ENCODE measurements at places on chromosomes 1 and 21.
A peak's percentile ranks its signal among the peaks of the same experiment; 100 is the strongest.

DNA sequence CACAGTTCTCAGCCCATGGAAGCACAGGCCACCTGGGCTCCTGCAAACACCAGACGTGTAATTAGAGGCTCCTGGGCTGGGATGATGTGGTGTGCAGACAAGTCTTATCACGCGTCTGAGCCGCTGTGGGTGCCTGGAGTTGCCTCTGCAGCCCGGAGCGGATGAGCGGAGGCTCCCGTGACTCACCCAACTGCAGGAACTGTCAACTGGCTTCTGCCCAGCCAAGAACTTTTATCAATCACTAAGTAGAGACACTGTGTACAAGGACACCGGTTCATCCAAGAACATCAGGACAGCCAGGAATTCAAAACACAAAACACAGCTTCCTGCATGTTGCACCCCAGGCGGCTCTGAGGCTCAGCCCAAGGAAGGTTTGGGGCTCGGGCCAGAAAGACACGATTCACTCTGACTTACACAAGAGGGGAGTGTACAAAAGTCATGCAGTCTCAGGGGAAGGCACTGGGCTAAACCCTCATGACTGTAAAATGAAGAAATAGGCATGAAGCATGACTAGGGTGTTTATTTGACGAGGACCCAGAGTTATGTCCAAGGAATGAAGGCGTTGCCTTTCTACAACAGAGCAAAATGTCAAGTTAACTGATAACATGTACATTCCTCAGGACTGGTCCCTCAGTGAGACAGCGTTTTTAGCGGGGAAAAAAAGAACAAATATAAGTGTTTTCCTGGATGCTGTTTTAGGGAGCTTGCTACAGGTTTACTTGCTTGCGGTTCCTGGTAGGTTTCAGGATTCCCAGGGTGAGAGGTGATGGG lies 21.1 kb downstream of the ERRFI1 start:
- no peak overlapping the region for H3K4me3 ChIP-seq
- no peak for DNase-seq
- H3K4me1 ChIP-seq, result peaks cover 4% of the 10 kb centered on the region
- no peaks in the 10 kb centered on the region for H3K27me3 ChIP-seq

DNA sequence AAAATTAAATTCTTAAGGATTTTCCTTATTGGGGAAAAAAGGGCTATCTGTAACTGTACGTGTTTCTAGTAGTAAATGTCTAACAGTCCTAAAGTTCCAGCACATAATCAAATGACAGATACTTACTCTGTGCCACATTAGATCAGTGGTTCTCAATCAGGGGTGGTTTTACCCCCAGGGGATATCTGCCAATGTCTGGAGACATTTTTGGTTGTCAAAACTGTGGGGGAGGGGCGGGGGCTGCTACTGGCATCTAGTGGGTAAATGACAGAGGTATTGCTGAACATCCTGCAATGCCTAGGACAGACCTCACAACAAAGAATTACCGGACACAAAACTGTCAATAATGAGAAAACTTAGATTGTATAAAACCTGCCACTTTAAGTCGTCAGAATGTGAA lies 33.4 kb upstream of the PTPRC start:
- no peak overlapping the region for H3K4me3 ChIP-seq
- no peaks in the 10 kb centered on the region for H3K27me3 ChIP-seq
- H3K27ac ChIP-seq, result no peak overlapping the region
- H3K36me3 ChIP-seq, result no peaks in the 10 kb centered on the region

GRCh38 chr21:29334717-29335428 lies 36.2 kb downstream of the BACH1 start:
- H3K27ac ChIP-seq, result no peak overlapping the region
- no peaks in the 10 kb centered on the region for H3K27me3 ChIP-seq
- no peak for DNase-seq
- H3K4me1 ChIP-seq, result no peaks in the 10 kb centered on the region

- H3K27ac ChIP-seq, result no peak overlapping the region
- peaks cover 15% of the 10 kb centered on the region for H3K4me1 ChIP-seq
- no peaks in the 10 kb centered on the region for H3K27me3 ChIP-seq
- peaks cover 2% of the 10 kb centered on the region for H3K36me3 ChIP-seq
- no peak overlapping the region for H3K4me3 ChIP-seq
- DNase-seq, result no peak
Measured at GRCh38 chr1:26996024-26996423, 2.5 kb downstream of the TRNP1 start.

DNA sequence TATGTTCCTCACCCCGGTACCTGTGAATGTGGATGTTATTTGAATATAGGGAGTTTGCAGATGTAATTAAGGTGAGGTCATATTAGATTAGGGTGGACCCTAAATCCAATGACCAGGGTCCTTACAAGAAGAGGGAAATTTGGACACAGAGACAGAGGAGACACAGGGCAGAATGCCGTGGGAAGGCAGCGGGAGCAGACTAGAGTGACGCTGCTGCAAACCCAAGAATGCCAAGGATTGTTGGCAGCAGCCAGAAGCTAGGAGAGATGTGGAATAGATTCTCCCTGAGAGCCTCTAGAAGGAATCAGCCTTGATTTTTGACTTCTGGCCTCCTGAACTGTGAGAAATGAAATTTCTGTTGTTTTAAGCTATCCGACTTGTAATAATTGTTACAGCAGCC lies 53.6 kb downstream of the SPATA46 start:
- no peak overlapping the region for H3K27ac ChIP-seq
- H3K4me1 ChIP-seq, result no peaks in the 10 kb centered on the region
- no peaks in the 10 kb centered on the region for H3K27me3 ChIP-seq

- peaks cover 1% of the 10 kb centered on the region for H3K27me3 ChIP-seq
- H3K27ac ChIP-seq, result no peak overlapping the region
- H3K36me3 ChIP-seq, result no peaks in the 10 kb centered on the region
- H3K4me3 ChIP-seq, result no peak overlapping the region
- H3K4me1 ChIP-seq, result no peaks in the 10 kb centered on the region
- DNase-seq, result no peak
Measured at GRCh38 chr21:37891972-37892371, 24.3 kb downstream of the KCNJ6 start.

- no peak overlapping the region for H3K4me3 ChIP-seq
- DNase-seq, result no peak
- H3K27me3 ChIP-seq, result no peaks in the 10 kb centered on the region
- peaks cover 17% of the 10 kb centered on the region for H3K4me1 ChIP-seq
Measured at GRCh38 chr1:226650236-226650841, 88.7 kb downstream of the ITPKB start.

- no peaks in the 10 kb centered on the region for H3K4me1 ChIP-seq
- H3K27ac ChIP-seq, result no peak overlapping the region
- no peak overlapping the region for H3K4me3 ChIP-seq
Measured at GRCh38 chr1:215842905-215843304, 275.8 kb downstream of the KCTD3 start.

DNA sequence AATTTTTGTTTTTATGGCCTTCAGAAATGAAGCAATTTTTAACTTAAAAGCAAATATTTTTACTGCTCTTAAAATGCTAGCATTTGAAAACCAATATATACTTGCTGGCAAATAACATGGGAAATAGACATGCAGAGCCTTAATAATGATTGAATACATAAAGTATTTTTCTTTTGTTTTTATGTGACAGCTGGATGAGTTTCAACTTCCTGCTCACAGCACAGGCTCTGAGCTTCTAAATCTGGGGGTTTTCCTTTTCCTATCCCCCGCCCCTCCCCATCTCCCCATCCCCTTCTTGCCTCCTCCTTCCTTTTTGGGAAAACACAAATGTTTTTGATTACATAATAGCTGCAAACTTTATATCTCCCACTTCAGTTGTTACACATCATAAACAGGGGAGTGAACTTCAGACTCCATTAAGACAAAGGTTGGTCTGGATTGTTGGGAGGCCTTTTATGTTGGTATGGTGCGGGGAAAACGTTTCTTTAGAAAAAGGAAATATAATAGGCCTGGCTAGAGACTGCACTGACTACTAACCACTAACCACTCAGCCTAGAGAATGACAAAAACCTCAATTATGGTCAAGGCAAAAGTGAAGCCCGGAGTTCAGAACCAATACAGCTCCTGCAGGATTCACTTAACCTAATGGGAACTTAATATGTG lies 116.1 kb upstream of the GORAB start:
- H3K27ac ChIP-seq, result no peak overlapping the region
- no peaks in the 10 kb centered on the region for H3K27me3 ChIP-seq
- H3K4me3 ChIP-seq, result no peak overlapping the region
- no peak for DNase-seq
- H3K36me3 ChIP-seq, result no peaks in the 10 kb centered on the region

- H3K27ac ChIP-seq, result no peak overlapping the region
- no peaks in the 10 kb centered on the region for H3K4me1 ChIP-seq
- peak; percentile 74 for DNase-seq
- no peak overlapping the region for H3K4me3 ChIP-seq
Measured at GRCh38 chr1:204398197-204399125, 13.2 kb downstream of the PPP1R15B start.

GRCh38 chr1:67653304-67653703 lies 31.7 kb upstream of the GADD45A start:
- no peaks in the 10 kb centered on the region for H3K36me3 ChIP-seq
- no peak for DNase-seq
- H3K4me1 ChIP-seq, result no peaks in the 10 kb centered on the region
- H3K27me3 ChIP-seq, result no peaks in the 10 kb centered on the region

DNA sequence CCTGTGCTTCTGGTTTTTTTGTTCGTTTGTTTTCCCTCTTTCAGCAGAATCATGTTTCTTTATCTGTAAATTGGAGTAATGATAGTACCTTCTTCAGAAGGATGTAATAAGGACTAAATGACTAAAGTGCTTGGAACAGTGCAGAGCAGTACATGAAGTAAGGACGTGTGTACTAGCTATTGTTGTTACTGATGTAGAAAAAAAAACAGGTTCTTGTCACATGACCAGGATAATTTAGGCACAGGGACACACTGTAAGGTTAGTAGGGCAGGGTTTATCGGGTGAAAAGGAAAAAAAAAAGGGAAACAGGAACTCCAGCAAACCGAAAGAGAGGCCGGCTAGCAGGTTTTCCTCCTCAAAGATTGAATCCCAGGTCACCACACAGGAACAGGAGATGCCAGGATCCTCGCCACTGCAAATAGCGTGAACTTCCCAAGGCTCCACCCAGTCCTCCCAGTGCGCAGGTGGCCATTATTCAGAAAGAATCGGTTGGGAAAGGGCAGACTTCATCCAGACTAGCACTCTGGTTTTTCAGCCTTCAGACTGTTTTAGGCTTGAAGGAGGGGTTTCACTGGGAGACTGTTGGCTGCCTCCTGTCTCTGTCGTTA lies 63.8 kb upstream of the PRRC2C start:
- no peak for DNase-seq
- peaks cover 2% of the 10 kb centered on the region for H3K4me1 ChIP-seq
- H3K4me3 ChIP-seq, result no peak overlapping the region
- no peaks in the 10 kb centered on the region for H3K36me3 ChIP-seq
- no peaks in the 10 kb centered on the region for H3K27me3 ChIP-seq

- H3K36me3 ChIP-seq, result no peaks in the 10 kb centered on the region
- H3K4me3 ChIP-seq, result peak overlapping the region; percentile 51
- no peak for DNase-seq
Measured at GRCh38 chr21:31873696-31874599, 1.1 kb downstream of the HUNK start.

- H3K27me3 ChIP-seq, result no peaks in the 10 kb centered on the region
- DNase-seq, result no peak
- no peaks in the 10 kb centered on the region for H3K36me3 ChIP-seq
- H3K4me1 ChIP-seq, result no peaks in the 10 kb centered on the region
Measured at GRCh38 chr21:35873441-35873840, 186.9 kb downstream of the SETD4 start.

- H3K4me1 ChIP-seq, result no peaks in the 10 kb centered on the region
- DNase-seq, result no peak
- no peaks in the 10 kb centered on the region for H3K27me3 ChIP-seq
Measured at GRCh38 chr21:31725202-31725839, 6.6 kb downstream of the SCAF4 start.

- H3K36me3 ChIP-seq, result no peaks in the 10 kb centered on the region
- H3K4me1 ChIP-seq, result peaks cover 3% of the 10 kb centered on the region
- no peak overlapping the region for H3K27ac ChIP-seq
- DNase-seq, result no peak
- no peak overlapping the region for H3K4me3 ChIP-seq
- no peaks in the 10 kb centered on the region for H3K27me3 ChIP-seq
Measured at GRCh38 chr21:37671381-37671780, 244.9 kb downstream of the KCNJ6 start.

GRCh38 chr1:116574581-116575291 lies 3.9 kb upstream of the CD58 start:
- H3K4me3 ChIP-seq, result no peak overlapping the region
- H3K36me3 ChIP-seq, result 0 out of 2 replicates have a peak, but pooled peaks cover 3% of the 10 kb centered on the region
- no peaks in the 10 kb centered on the region for H3K27me3 ChIP-seq
- H3K27ac ChIP-seq, result no peak overlapping the region
- no peak for DNase-seq
- peaks cover 1% of the 10 kb centered on the region for H3K4me1 ChIP-seq

GRCh38 chr21:25025596-25025995 lies 581.7 kb downstream of the MRPL39 start:
- H3K27ac ChIP-seq, result no peak overlapping the region
- no peak for DNase-seq
- H3K4me1 ChIP-seq, result no peaks in the 10 kb centered on the region

- H3K4me3 ChIP-seq, result no peak overlapping the region
- H3K4me1 ChIP-seq, result no peaks in the 10 kb centered on the region
- no peak overlapping the region for H3K27ac ChIP-seq
Measured at GRCh38 chr1:165408518-165408917, 36.4 kb downstream of the RXRG start.

- H3K4me3 ChIP-seq, result no peak overlapping the region
- H3K27ac ChIP-seq, result no peak overlapping the region
- H3K27me3 ChIP-seq, result no peaks in the 10 kb centered on the region
- no peaks in the 10 kb centered on the region for H3K36me3 ChIP-seq
- no peaks in the 10 kb centered on the region for H3K4me1 ChIP-seq
Measured at GRCh38 chr1:70072231-70072751, 133.1 kb downstream of the LRRC40 start.

- no peaks in the 10 kb centered on the region for H3K27me3 ChIP-seq
- no peak for DNase-seq
- no peaks in the 10 kb centered on the region for H3K36me3 ChIP-seq
- no peak overlapping the region for H3K4me3 ChIP-seq
- no peak overlapping the region for H3K27ac ChIP-seq
Measured at GRCh38 chr1:79694241-79694640, 687.7 kb upstream of the ADGRL4 start.

- no peak overlapping the region for H3K4me3 ChIP-seq
- H3K27ac ChIP-seq, result no peak overlapping the region
- H3K27me3 ChIP-seq, result no peaks in the 10 kb centered on the region
- no peaks in the 10 kb centered on the region for H3K4me1 ChIP-seq
- H3K36me3 ChIP-seq, result no peaks in the 10 kb centered on the region
Measured at GRCh38 chr1:188466539-188466938, 1637.8 kb downstream of the PLA2G4A start.

DNA sequence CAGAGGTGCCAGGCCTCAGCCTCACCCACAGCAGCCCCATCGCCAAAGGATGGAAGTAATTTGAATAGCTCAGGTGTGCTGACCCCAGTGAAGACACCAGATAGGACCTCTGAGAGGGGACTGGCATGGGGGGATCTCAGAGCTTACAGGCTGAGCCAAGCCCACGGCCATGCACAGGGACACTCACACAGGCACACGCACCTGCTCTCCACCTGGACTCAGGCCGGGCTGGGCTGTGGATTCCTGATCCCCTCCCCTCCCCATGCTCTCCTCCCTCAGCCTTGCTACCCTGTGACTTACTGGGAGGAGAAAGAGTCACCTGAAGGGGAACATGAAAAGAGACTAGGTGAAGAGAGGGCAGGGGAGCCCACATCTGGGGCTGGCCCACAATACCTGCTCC lies 15.0 kb downstream of the NPR1 start:
- no peaks in the 10 kb centered on the region for H3K27me3 ChIP-seq
- no peak for DNase-seq
- no peak overlapping the region for H3K4me3 ChIP-seq
- H3K27ac ChIP-seq, result no peak overlapping the region
- peaks cover 7% of the 10 kb centered on the region for H3K4me1 ChIP-seq
